CD4-positive, alpha-beta T cell treated with Interleukin-4 for 1 hour (primary cell): ENCODE measurements at places on chromosomes 12 and 14.

DNA sequence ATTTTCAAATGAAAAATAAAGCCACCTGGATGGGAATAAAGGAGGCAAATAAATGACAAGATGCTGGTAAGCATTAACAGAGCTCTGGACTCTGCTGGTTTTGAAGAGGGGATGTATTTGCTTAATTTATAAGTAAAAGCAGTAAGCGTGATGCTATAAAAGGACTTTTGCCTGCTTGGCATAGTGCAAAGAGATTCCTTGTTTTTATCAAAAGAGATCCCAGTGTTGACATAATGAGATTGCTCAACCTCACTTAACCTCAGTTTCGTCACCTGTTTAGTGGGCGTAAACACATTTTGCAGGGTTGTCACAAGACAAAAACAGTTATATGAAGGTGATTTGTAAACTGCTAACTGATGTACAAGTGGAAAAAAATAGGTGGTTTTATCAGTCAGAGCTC lies 13.8 kb downstream of the ASCL1 start:
- DNase-seq = no peak

- DNase-seq = no peak
Observed at GRCh38 chr12:66638666-66639065, 40.2 kb downstream of the GRIP1 start.

DNA sequence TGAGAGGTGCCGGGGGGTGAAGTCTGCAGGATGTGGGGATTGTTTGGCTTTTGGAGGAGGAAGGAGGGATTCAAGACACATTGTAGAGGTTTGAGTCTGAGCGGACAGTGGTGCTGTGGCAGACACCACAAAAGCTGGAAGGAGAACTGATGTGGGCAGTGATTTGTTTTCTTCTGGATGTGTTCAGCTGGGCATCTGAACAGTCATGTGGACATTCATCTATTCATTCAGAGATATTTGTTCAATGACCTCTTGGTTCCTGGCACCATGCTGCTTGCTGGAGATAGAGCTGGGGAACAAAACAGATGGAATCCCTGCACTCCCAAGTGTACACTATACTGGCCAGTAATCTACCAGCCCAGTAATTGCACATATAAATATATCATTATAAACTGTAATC lies 64.0 kb downstream of the PTPN11 start:
- DNase-seq = no peak

- DNase-seq = no peak
Observed at GRCh38 chr12:67112586-67112985, 156.6 kb upstream of the CAND1 start.

- no peak for DNase-seq
Observed at GRCh38 chr12:3187846-3188770, 110.9 kb downstream of the TSPAN9 start.

DNA sequence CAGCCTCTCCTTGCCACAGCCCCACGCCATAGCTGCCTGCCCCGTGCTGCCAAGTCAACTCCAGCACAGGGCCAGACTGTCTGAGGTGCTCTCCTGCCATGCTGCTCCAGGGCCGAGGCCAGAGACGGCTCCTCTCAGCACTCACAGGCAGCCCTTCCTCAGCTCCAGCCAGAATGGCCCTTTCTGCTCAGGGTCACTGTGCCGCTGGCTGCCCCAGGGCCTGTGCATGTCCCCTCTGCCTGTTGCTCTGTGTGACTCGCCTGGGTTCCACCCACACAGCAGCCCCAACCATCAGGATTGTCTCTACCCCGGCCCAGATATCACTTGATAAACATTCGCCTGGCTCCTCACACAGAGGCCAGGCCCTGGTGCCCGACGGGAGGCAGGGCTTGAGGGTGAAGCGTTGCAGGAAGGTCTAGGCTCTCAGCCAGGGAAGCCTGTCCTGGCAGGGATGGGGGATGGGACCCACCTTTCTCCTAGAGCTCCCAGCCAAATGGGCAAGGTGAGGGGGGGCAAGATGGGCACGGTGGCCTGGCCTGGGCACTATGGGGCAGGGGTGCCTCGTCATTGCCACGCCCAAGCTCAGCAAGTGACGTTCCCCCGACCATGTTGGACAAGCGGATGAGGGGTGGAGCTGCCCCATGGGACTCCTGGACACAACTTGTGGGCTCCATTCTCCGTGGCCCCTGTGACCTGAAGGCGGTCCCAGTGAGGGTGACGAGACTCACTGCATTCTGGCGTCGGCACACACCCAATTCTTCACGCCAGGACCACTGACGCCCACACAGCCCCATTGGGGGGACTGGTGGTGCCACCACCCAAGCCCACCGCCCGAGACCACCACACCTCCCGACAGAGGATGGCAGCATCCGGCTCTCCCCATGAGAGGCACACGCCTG lies 27.4 kb upstream of the BTBD6 start:
- no peak for DNase-seq

DNA sequence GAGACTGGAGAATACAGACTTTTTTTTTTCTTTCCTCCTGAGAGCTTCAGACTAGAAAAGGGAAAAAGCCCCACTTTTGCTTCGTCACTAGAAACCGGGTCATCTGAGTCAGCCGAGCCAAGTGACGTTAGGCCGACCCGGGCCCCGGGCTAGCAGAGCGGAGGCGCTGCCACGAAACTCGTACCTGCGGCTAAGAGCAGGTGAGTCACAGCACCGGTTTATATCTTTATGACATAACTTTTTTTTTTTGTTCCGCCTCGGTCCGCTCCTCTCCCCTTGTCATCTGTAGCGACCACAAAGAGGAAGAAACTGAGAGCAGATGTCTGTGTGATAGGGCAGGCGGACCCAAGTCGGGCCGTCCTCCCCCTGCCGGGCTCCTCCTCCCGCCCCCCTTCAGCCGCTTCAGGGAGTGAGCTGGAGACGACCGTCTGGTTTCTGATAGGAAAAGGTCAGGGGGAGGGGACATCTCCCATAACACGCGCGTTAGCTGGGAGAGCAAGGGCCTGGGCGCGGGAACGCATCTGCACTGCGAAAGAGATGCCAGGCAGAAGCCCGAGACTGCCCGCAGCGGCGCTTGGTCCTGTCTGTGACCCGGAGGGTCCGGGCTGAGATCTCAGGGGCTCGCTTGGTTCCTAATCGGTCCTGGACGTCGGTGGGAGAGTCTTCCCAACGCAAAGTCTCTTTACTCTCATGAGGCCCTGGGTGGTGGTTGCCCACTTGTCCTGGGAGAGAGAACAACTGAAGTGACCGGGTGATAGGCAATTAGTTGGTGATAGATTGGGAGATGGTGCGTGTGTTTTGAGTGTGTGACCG lies 586 bp downstream of the TTC6 start:
- no peak for DNase-seq

- DNase-seq = no peak
Observed at GRCh38 chr12:104064842-104065427, 604 bp downstream of the HCFC2 start.

GRCh38 chr12:89160716-89161123 lies 191.6 kb downstream of the DUSP6 start:
- peak; percentile 78 for DNase-seq

- DNase-seq = no peak
Observed at GRCh38 chr14:84436528-84436927, 1093.4 kb upstream of the FLRT2 start.

DNA sequence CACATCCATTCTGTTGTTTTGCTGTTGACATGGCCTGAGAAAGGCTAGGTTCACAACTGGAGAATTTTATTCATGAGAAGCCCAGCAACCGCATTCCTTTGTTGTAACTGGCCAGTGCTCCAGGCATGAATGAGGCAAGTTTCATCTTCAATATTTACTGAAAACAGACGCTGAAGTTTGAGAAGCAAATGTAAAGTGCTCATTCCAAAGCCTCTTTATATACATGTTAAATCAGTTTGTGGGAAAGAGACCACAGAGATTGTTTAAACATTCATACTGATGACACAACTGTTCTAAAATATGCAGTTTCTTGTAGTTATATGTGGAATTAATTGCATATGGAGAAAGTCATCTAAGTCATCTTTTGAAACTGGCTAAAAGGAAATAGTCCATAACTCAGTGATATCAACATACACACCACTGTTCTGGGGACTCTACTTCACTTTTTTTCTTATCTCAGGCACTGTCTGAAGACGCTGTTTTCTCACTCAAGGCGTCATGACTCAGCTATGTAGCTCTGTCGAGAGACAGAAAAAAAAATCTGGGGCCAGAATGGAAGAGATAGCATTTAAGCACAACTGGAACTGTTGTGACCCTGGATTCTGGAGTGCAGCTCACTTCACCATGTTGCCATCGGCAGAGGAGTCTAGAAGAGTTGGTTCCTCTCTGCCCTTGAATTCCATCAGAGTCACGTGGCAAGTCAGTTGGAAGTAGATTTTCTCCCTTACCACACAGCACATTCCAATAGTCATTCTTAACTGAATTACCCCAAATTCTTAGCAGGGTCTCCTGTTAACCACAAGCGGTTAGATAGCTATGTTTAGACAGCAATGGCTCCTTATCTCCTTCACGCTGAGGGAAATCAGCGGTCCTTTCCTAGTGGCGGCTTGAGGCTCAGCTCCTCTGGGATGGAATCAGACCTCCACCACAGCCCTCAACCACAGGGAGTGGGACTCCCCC lies 258.4 kb upstream of the HMGA2 start:
- no peak for DNase-seq

DNA sequence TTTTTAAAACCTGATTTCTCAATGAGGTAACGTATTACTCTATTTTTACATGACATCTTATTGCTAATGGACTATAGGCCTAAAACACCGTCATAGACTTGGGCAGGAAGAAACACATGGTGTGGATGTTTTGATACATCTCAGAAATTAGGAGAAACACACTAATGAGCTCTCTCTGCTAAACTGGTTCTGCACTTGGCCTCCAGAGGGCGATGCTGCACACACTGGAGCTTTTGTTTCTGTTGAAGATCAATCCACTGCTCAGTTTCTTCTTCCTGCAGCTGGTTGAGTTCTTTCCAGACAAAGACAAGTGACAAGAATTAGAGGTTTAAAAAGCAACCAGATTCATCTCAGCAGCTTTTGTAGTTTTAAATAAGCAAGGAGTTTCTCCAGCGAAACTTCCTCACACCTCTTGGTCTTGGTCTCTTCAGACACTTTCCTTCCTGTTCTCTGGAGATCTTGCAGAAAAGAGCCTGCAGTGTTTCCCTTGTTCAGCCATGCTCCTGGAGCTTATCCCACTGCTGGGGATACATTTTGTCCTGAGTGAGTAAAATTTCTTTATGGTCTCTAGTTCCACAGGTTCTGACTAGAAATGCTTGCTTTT lies 178.5 kb upstream of the OR4E1 start:
- peak; percentile 76 for DNase-seq

DNA sequence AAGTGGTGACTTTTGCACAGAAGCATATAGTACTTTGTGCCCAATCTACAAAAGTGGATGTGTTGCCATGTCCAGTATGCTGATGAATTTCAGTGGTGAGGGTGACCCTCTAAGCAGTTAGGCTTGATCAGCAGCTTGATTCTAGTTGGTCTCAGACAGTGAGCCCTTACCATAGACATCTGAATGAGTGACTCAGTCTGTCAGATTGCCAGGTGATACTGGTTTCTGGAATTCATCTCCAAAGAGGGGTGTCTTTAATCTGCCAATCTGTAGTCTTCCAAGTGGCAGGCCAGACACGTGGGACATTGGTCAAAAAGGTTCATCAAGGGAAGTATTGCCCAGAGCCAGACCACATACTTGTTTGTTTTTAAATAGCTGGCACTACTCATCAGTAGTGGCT lies 187.4 kb upstream of the SLC16A7 start:
- DNase-seq = no peak

DNA sequence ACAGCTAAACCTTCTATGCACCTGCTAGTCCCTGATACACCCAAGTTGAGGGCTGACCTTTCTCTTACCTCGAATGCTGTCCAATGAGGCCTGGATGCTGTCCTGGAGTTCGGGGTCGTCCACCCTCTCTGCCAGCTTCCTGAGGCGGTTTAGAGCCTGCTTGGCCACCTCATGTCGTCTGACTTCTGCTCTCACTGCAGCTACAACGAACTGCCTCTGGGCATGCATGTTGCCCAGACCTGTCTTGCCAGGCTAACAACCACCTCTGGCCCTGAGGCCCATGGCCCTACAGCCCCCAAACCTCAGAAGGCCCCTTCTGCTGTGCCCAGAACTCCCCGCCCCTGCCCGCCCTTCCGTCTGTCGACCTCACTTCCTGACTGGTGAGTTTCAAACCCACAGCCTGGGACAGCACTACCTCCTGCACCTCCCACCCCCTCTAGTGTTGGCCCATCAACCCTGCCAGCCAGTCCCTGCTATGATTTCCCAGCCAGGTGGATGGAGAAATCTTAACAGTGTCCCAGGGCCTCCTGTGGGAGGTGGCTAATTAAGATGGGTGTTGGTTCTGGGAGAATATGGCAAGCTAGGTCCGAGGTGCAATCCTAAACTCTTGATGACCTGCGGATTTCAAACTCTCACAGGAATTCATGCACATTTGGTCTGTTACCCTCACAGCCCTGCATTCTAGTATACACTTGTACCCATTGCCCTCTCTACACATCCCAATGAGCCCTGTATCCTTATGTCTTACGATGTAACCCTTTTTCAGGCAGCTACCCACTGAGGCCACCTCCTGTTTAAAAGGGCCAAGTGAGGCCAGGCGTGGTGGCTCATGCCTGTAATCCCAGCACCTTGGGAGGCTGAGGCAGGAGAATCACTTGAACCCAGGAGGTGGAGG lies 2.7 kb upstream of the TSPAN31 start:
- peak; percentile 89 for DNase-seq

GRCh38 chr14:33352821-33353220 lies 414.1 kb downstream of the NPAS3 start:
- DNase-seq = no peak

DNA sequence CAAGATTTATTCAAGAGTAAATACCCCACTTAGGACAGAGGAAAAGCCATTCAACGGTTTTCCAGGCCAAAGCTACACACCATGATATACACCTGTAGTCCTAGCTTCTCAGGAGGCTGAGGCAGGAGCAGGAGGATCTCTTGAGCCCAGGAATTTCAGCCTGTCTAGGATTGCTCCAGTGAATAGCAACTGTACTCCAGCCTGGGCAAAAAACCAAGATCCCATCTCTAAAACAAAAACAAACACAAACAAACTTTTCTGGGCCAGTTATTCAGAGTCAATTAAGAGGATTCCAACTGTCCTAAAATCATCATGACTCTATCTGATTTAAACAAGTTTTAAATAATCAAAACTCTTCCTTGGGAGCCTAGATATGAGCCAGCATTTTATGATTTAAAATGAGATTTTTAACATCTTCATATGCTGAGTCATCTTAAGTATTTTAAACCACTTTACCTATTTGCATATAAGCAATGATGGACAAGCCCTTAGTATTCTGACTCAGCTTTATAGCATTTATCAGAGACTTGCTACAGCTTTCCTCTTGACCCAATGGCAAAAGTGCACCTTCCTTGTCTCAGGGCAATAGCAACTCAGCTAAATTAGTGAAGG lies 77.1 kb downstream of the KCNMB4 start:
- DNase-seq = no peak

GRCh38 chr12:76455582-76456345 lies 103.8 kb downstream of the OSBPL8 start:
- peak; percentile 67 for DNase-seq

- DNase-seq = no peak
Observed at GRCh38 chr12:117277875-117278274, 83.6 kb downstream of the NOS1 start.

- peak; percentile 25 for DNase-seq
Observed at GRCh38 chr14:61889914-61890351, 127.7 kb downstream of the SNAPC1 start.

- DNase-seq = no peak
Observed at GRCh38 chr12:57614948-57615500, 3.8 kb downstream of the ARHGEF25 start.
